ENCODE measurements at places on chromosomes 11 and 22.

GRCh38 chr11:124915541-124916369 is 3.3 kb upstream of the HEPN1 start:
- no peak for DNase-seq

GRCh38 chr22:30887453-30887852 is 81.1 kb downstream of the MORC2 start:
- no peak for DNase-seq

- DNase-seq, result no peak
Measured at GRCh38 chr11:19458721-19459120, 218.0 kb upstream of the E2F8 start.

GRCh38 chr11:134498326-134499139 is 86.5 kb upstream of the B3GAT1 start:
- no peak for DNase-seq

- DNase-seq, result peak; percentile 77
Measured at GRCh38 chr22:22450343-22450839, 58.2 kb downstream of the ZNF280B start.

GRCh38 chr22:23375031-23375827 is 194.9 kb downstream of the BCR start:
- DNase-seq, result no peak

DNA sequence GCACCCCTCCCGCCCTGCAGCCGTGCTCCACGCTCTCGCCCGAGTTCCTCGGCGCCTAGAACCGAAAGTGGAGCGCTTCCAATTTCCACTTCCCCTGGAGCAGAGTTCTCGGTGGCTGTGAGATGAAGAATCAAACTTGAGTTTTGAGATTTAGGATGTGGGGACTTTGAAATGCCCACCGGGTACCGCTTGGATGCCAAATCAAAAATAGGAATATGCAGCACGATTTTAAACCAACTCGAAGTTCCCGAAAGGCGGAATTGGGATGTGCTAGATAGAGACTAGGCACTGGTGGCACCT is 569 bp downstream of the POLA2 start:
- peak; percentile 53 for DNase-seq

DNA sequence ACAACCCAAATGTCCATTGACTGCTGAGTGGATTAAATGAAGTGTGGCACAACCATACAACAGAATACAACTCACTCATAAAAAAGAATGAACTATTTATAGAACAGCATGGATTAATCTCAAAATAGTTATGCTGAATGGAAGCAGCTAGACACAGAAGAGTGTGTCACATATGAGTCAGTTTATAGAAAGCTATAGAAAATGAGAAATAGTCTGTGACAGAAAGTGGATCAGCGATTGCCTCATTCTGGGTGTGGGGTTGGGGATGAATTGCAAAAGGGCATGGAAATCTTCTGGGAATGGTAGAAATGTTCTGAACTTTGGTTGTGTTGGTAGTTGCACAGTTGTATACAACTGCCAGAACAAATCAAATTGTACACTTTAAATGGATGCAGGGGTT is 37.4 kb downstream of the PRR5L start:
- peak; percentile 19 for DNase-seq

GRCh38 chr22:35376728-35377472 is 4.0 kb upstream of the HMOX1 start:
- DNase-seq, result peak; percentile 98
